ENCODE measurements at places on chromosomes 2 and 18.

DNA sequence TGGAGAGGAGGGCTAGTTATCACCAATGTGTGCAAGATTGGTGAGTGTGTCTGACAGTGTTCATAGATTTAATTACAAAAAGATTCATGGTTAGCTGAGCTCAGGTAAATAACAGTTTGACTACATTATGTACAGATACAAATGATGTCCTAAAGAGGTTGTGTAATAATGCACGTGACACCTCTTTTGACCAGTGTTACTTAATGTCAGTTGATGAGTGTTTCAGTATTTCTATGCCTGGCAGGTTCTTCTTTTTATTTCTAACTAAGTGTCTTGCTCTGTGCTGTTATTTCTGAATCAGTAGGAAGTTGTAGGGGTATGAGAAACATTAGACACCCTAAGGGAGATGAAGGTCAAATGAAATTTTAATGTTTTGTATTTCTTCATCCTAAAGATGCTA is 7.9 kb upstream of the INHBB start:
- ATAC-seq: no peak

DNA sequence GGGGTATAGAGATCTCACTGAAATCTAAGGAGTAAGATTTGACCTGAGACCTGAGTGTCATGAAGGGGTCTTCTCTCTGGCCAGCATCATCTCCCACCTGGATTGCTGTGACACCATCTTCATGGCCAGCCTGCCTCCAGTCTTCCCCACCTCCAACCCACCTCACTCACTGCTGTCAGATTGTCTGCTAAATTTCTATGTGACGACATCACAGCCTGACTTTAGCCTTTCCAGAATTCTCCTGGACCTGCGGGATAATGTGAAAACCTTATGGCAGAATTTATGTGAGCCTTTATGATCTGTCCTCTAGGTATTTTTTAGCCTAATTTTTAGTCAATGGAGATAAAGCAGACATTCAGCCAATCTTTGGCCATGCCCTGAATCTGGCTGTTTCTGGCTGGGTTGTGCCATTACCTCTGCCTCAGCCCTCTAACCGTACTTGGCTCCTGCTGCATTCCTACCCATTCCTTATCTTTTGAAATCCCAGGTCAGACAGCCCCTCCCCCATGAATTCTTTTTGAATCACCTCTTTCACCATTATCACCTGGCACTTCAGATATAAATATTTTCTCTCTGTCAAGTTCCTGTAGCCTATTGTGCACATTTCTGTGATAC is 66.4 kb upstream of the MMADHC start:
- no peak for ATAC-seq

DNA sequence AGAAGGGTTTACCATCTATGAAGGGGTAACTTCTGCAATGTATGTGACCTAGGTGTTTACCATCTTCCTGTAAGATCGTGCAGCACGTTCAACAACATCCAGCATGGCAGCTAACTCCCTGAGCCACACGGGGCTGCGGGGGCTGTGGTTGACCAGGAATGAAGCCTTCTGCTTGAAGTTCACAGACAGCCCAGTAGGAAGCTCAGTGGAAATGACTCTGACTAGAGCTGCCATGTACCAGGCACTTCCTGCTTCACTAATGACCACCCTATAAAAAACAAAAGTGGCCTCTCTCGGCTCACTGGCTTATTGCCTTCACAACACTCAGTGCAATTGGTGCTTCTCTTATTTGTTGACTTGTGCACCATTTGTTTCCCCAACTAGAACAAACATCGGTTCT is 99.7 kb upstream of the SMAD7 start:
- ATAC-seq: no peak

GRCh38 chr2:76829374-76830234 is 692.6 kb downstream of the LRRTM4 start:
- no peak for ATAC-seq

DNA sequence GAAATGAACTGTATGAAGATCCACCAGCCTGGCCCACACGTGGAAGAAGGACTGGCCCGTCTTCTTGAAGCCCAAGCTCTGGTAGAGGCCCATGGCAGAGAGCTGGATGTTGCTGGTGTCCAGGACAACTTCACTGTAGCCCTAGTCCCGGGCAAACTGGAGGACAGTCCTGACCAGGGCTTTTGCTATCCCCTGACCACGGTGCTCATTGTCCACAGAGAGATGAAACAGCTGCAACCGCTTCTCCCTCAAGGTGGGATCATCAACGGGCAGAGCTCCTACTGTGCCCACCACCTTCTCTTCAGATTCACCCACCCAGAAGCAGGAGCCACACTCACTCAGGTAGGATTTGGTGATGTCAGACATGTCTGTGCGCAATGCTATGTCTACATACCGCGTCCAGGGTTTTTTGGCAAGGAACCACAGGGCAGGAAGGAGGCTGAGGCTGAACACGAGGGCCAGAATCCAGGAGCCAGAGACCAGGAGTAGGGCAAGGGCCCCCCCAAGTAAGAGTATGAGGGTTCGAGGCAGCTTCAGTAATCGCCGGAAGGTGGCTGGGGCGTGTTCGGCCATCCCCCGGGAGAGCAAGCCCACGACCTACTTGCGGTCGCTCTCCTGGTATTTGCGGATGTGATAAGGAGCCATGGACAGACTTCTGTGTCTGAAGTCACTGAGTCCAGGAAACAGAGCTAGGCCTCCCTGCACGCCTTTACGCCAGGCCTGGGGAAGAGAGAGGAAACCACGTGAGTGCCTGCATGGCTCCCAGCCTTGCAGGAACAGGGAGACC is 36.3 kb downstream of the TPRKB start:
- ATAC-seq: no peak

- ATAC-seq: no peak
Observed at GRCh38 chr18:78526923-78527711, 452.5 kb upstream of the SALL3 start.

- ATAC-seq: no peak
Observed at GRCh38 chr2:152588998-152589397, 128.3 kb downstream of the PRPF40A start.

DNA sequence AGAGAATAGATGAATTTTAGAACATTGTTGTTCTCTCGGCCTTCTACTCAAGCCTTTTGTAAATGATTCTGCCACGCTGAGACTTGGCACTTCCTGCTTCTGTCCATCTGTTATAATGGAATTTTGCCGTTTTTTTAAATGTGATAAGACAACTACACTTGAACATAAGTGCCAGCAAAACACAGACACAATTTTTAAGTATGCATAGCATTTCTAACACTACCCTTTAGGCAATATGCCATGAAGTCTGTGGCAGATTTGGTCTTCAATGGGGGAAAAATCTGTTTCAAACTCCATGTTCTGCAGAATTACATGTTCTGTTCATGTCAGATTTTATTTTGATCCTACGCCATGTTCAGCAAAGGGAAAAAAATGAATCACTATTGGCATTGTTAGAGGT is 1170.7 kb upstream of the SLC39A10 start:
- no peak for ATAC-seq

- no peak for ATAC-seq
Observed at GRCh38 chr2:216057688-216058193, 23.9 kb downstream of the PECR start.

DNA sequence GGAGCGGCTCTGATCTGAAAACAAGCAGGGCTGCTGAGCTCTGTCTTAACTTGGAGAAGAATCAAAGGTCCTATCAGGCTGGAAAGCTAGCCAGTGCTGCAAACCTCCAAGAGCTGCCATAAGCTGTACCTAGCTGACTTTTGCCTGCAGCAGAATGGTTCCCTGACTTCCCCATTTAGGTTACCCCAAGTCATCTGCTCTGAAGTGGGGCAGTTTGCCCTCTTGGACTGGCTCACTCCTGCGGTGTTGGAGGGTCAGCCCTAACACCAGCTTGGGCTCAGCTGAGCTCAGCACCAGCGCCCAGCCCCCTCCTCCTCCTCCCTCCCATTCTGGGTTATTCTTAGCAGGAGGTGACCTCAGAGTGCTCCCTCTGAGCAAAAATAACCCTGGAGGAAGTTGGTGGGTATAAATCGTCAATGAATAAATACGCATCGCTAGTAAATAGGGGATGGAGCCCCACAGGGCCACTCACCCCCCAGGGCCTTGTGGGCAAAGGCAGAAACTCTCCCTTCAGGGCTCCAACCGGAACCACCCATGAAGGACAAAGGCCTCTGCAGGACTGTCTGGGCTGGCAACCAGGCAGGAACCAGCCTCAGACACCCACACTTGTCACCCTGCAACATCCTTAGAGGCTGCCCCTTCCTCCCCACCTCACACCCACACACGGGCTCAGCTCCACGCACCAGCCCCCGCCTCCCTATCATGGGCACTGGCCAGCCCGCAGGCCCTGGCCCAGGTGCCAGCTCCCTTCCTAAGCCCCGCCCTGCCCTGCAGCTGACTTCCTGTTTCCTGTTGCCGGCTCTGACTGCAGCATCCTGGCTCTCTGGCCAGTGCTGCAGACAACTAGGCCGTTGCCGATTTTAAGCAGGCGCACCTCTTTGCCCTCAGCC is 46.9 kb downstream of the DNMT3A start:
- peak; percentile 92 for ATAC-seq

DNA sequence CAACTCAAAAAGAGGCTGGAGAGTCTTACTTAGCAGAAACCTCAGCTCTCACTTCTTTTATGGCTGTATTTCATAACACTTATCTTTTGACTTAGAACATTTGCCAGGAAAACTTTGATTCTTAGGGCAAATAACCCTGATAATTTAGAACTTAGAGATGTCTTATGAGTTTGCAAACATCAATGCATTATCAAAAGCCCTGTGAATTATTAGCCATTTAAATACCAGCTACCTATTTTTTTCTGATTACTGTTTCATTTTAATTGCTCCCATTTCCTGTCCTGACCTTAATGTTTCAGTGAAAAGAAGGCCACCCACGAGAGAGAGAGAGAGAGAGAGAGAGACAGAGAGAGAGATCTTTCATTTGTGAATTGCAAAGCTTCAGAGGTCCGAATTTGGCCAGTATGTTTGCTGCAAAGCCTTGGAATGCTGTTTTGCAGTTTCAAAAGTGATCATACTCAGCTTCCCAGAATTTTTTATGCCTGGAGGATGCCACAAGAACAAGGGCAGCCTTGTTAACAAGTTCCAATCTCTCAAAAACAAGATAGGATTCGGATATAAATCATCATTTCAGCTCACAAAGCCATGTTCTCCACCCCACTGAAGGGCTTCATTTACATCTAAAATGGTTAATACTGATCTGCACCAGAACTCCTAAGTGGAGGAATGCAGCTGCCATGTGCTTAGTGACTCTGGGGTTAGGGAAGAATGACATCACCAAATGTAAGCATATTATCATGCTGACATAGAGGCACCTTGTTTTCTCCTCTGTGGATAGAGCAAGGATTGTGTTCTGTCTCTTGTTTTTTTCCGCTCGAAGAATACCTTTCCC is 478.2 kb downstream of the ARHGAP15 start:
- ATAC-seq: peak; percentile 98

DNA sequence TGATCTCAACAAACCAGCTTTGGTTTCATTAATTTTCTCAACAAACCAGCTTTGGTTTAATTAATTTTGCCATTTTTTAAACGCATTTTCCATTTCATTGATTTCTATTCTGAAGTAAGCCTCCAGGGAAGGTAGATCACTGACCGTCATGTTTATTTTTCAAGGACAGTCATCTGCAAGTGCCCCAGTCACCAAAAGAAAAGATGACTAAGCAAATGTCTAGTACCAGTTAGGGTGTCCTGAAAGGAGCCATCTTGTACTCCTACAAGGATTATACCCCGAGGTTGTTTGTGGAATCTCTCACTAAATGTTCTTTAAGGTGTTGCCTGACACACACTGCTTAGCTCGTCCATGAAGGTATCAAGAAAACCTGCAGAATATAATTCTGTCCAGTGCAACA is 6.1 kb upstream of the UGT1A8 start:
- ATAC-seq: no peak

DNA sequence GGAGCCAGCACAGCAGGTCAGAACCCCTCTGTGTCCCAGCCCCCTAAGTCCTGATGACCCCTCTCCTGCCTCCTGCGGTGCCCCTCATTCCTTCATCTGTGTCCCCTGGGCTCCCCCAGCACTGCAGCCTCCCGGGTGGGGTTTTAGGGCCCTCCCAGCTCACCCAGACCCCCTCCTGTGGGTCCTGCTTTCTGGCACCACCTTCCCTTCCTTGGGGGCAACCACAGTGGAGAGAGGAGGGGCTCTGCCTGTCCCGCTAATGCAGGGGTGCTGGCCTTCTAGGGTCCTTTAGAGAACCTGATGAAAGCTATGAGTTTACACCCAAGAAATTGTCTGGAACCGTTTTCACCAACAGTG is 42.7 kb upstream of the ALPP start:
- ATAC-seq: no peak

- ATAC-seq: no peak
Observed at GRCh38 chr2:10252661-10253060, 50.0 kb upstream of the HPCAL1 start.

GRCh38 chr18:13300029-13300428 is 81.5 kb downstream of the LDLRAD4 start:
- ATAC-seq: no peak

GRCh38 chr2:208069186-208069585 is 43.9 kb upstream of the PLEKHM3 start:
- no peak for ATAC-seq

DNA sequence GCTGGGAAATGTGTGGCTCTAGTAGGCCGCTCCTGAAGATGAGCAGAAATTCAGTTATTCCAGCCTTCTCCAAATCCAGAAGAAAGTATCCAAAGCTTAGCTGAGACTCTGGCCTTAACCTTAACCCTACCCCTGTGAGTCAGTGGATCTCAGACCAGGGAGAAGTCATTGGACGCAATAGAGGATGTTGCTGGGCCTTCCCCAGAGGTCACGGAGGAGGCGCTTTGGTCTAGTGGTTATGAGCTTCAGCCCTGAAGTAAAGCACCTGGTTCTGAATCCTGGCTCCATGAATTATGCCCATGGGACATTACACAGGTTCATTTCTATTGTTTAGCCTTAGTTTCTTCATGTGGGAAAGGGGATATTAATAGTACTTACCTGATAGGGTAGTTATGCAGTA is 24.0 kb downstream of the PKDCC start:
- ATAC-seq: no peak

GRCh38 chr18:46565256-46565655 is 91.8 kb downstream of the LOXHD1 start:
- no peak for ATAC-seq

DNA sequence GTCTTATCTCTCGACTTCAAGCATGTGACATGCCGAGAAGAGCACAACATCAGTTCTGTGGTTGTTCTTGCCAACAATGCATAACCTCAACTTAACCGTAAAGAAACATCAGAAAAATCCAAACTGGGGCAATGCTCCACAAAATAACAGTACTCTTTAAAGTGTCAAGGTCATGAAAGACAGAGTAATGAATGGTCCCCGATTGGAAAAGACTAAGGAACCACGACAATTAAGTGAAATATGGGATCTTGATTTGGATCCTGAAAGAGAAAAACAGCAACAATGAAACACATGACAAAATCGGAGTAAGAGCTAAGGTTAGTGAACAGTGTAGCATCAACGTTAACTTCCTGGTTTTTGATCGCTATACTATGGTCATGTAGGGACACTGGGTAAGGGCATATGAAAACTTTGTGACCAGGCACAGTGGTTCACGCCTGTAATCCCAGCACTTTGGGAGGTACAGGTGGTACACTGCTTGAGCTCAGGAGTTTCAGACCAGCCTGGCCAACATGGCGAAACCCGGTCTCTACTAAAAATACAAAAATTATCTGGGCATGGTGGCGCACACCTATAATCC is 55.2 kb downstream of the UNC50 start:
- ATAC-seq: no peak

Data from motor neuron (in vitro differentiated cells).